ENCODE measurements at places on chromosomes 13 and 19.
A peak's percentile ranks its signal among the peaks of the same experiment; 100 is the strongest.

DNA sequence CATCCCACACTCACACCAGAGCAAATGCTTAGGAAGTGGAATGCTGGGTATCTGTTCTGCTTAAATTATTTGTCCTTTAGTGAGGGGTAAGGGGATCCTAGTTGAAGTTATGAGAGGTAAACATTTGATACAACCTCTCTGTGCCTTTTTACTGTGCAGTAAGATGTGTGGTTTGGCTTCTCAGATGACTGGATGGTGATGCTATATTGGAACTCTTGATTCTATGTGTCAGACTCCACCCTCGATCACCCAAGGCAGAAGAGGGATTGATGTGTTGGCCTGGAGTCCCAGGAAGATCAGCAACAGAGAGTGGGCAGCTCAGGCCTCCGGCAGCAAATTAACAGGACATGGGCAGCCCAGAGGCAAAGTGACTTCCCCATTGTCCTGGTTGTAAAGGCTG is 66.7 kb downstream of the SIPA1L3 start:
- DNase-seq = no peak

DNA sequence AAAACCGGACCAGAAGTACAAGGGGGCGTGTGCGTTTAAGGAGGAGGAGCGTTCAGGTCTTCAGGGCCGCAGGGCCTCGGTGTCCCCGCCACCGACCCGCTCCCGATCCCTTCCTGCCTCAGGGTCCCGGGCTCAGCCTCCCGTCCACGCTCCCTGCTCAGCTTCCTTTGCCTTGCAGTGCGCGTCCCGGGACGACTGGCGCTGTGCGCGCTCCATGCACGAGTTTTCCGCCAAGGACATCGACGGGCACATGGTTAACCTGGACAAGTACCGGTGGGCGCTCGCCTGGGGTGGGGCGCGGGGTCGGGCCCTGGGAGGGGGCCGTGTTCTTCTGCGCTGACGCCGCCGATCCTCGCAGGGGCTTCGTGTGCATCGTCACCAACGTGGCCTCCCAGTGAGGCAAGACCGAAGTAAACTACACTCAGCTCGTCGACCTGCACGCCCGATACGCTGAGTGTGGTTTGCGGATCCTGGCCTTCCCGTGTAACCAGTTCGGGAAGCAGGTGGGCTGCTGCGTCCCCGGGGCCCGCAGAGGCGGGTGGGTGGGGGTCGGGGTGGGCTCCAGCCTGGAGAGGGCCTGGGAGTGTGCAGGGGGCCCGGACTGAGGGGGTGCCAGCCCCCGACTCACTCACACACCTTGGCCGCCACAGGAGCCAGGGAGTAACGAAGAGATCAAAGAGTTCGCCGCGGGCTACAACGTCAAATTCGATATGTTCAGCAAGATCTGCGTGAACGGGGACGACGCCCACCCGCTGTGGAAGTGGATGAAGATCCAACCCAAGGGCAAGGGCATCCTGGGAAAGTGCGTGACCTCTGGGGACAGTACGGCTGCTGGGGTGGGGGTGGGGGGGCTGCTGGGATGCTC is 1.4 kb downstream of the GPX4 start:
- peak; percentile 23 for DNase-seq

GRCh38 chr19:5358173-5358800 is 17.7 kb upstream of the PTPRS start:
- DNase-seq = no peak

DNA sequence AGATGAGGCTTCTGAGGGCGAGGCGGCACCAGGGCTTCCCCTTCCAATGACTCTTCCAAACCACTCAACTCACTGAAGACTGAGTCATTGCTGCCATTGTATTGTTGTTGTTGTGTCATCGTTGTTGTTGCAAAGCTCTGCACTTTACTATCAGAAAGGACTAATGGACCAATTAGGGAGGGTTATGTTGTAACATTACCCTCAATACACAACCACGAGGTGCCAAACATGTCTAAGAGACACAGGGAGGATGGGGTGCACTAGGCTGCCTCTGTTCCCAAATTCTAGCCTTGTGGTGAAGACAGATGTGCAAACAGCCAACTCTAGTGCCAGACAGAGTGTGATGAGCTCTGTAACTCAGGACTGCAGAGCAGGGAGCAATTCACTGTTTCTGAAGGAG is 1075.2 kb downstream of the UQCRFS1 start:
- DNase-seq = no peak

- peak; percentile 17 for DNase-seq
These were observed 1.5 kb downstream of the TCF3 start for GRCh38 chr19:1650650-1651567.

DNA sequence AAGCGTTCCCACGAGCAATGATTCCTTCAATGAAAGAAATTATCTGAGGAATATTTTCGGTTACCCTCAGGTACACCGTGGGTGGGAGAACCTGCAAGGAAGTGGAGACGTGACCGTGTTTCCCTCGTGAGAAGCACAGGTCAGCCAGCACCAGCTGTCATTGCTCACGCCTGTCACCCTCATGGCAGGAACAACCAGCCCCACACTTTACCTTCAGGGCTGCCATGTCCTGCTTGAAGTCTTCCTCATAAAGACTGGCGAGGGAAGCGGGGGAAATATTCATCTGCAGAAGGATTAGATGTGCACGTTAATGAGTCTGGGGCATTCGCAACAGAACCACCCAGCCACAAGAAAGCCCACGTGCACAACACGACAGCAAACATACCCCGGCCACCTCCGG is 18.2 kb downstream of the CARS2 start:
- DNase-seq = no peak

GRCh38 chr13:97221989-97222700 is at the start of gene MBNL2:
Gene MBNL2, plus strand, starts transcription at chr13:97222333. Its CDS starts 53,903 bp downstream, at chr13:97276236.
- DNase-seq = peak; percentile 93

- no peak for DNase-seq
These were observed 222.4 kb downstream of the OLFM4 start for GRCh38 chr13:53250977-53251376.

DNA sequence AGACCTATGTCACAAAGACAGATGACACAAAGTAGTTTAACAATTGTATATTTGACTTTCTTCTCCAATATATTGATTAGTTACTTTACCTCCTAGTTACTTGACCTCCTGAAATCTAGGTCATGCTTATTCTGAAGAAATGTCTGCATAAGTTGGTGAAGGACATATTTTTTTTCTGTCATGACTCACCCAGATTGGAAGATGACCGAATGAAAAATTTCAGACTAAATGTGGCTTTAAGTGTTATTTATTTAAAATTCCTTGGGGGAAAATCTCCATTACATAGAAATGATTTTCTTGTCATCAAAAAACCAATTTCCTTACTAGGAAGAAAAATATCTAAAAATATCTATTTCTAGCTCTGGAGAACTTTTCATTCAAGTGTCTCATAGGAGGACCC is 217.1 kb downstream of the POSTN start:
- peak; percentile 54 for DNase-seq

- no peak for DNase-seq
These were observed 608.3 kb downstream of the PCDH17 start for GRCh38 chr13:58239774-58240268.
